ENCODE measurements at places on chromosomes 3 and 15.

DNA sequence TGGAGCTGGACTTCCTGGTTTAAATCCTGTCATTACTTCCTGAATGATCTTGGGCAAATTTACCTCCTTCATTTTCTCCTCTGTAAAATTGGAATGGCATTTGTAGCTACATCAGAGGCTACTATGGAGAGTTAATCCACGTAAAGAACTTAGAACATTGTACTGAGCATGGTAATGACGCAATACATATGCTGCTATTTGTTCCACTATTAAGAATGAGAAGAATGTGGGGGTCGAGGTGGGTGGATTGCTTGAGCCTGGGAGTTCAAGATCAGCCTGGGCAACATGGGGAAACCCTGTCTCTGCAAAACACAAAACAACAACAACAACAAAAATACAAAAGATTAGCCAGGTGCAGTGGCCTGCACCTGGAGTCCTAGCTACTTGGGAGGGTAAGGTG lies 250.6 kb downstream of the RYR3 start:
- no peak for DNase-seq

DNA sequence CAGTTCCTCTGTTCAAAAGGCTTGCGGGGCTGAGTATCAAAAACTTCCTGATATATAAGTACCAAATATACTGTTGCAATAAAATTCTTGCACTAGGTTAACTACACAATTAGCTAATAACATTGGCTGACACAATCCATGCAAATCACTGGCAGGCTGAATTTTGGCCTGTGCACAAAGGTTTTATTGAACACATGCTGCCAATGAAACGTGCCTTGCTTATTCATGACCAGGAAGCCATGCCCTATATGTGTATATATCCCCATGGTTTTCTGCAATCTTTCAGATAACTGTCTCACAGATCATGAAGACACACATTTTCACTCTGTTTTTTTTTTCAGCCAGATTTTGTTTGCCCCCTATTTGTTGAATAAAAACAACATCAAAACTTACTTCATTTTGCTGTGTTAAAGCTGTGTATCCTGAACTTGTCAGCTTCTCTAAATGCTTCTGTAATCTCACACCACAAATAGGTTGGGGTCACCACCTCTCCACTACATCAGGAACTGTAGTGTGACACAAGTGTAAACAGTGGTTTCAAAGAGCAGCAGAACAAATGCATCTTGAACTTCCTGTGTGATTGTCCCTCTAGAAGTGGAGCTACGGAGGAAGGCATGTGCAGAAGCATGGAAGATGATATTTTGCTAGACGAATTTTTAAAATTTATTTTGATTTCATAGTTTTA lies 920.7 kb upstream of the NR2F2 start:
- DNase-seq: no peak

- no peak for DNase-seq
These were observed 73.3 kb upstream of the PYGO1 start for GRCh38 chr15:55661428-55661827.

DNA sequence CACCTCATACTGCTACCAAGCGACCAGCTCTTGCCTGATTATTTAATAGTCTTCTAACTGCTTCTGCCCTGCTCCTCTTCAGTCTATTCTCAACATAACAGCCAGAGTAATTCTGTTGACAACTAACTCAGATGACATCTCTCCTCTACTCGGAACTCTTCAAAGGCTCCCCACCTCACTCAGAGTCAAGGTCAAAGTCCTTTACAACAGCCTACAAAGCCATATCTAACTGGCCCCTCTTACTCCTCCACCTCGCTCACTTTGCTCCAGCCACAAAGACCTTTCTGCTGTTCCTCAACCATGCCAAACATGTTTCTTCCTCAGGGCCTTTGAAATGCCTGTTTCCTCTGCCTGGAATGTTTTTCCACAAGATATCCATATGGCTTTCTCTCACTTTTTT lies 43.6 kb downstream of the PIK3R4 start:
- DNase-seq: no peak

- DNase-seq: no peak
These were observed 2.0 kb downstream of the AP2M1 start for GRCh38 chr3:184176377-184177330.

DNA sequence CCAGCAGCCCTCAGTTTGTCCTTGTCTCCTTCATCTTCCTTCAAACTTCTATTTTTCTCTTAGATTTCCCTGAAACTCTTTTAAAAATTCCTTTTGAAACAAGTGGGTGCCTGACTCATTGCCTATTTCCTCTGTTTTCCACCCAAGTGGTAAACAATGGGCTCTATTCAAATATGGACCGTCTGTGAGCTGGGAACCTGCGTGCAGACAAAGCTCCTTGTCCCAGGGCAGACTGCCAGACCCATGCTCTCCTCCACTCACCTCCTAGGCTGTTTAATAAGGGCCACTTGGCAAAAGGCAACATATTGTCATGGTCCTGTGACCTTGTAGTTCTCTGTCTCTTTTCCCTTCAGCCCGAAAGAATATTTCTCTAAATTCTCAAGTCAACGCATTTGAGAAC lies 332.7 kb upstream of the THBS1 start:
- DNase-seq: no peak

DNA sequence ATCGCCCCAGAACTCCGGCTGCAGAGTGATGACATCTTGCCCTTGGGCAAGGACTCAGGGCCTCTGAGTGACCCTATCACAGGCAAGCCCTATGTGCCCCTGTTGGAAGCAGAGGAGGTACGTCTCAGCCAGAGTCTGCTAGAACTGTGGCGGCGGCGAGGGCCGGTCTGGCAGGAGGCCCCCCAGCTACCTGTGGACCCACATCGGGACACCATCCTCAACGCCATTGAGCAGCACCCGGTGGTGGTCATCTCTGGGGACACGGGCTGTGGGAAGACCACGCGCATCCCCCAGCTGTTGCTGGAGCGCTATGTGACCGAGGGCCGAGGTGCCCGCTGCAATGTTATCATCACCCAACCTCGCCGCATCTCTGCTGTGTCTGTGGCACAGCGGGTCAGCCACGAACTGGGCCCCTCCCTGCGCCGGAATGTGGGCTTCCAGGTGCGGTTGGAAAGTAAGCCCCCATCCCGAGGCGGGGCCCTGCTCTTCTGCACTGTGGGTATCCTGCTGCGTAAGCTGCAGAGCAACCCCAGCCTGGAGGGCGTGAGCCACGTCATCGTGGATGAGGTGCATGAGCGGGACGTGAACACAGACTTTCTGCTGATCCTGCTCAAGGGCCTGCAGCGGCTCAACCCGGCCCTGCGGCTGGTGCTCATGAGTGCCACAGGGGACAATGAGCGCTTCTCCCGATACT lies 43.4 kb downstream of the DHX30 start:
- no peak for DNase-seq

DNA sequence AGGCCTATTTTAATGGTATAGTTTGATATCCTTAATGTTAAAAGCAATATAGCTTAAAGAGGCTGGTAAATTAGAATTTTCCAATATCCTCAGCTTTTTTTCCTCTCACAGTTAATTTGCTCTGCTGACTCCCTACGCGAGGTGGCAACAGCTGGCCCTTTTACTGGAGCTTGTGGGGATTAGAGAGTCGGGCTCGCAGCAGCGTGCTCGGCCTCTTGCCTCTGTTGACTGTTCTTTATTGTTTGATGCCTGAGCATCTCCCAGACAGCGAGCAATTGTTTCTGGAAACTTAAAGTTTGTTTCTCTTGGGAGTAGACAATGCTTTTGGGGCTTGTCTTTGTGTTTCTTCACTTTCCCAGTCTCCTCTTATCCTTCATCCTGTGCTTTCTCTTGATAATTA lies 80.8 kb downstream of the OPA1 start:
- DNase-seq: no peak

DNA sequence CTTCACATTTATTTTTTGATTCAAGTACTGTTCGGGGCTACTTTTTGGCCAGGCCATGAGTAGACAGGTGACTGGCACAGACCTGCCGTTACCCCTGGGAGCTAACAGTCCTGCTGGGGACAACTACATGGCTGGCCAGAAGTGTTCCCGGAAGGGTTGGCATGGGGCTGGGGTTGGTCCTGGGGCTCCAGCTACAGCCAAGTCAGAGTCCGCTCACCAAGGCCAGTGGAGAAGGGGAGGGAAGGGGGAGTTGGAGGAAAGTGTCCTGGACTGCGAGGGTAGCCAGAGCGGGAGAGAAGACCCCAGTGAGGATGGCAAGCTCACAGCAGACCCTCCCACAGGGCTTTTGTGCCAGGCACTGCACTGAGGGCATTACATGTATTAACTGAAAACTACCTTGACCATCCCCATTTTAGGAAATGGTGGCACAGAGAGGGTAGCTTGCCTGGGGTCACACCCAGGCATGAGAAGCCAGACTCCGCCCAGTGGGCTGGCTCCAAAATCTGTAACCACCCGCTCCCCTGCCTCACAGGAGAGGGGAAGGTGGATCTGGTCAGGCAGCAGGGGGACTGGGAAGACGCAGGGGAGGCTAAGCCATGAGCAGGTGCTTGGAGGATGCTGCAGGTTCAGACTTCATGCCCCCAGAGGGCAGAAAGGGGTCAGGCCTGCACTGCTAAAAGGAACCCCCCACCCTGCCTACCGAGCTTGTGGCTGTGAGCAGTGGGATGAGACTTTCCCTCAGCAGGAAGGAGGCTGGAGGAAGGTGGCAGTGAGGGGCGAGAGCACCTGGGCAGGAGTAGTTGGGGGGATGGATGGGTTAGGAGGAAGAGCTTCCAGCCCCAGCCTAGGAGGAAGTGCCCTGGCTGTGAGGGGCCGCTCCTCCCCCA lies 38.3 kb upstream of the ESYT3 start:
- no peak for DNase-seq

GRCh38 chr3:80734483-80734882 lies 966.7 kb upstream of the ROBO1 start:
- no peak for DNase-seq

DNA sequence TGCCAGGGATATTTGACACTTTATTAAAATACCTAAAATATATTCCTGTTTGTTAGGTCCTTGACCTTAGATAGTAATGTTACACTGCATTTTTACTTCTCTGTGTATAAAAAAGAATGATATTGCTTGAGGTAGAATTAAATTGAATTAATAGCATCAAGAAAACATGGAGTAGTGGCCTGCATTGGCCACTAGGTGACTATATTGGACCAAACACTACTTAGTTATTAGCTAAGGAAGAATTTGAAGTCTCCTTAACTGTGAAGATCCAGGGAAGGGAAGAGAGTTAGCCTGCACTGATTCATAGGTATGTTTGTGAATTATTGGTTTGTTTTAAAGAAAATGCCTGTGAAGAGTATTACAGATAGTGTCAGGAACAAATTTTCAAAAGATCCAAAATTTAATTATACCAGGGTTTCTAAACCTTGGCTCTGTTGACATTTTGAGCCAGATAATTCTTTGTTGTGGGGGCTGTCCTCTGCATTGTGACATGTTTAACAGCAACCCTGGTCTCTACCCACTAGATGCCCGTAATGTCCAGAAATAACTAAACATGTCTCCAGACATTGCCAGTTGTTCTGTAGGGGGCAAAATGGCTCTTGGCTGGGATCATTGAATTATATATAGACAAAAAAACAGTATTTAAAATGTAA lies 103.6 kb upstream of the THSD4 start:
- DNase-seq: no peak

GRCh38 chr3:56904552-56905215 lies 102.9 kb upstream of the ARHGEF3 start:
- DNase-seq: no peak

GRCh38 chr15:80171787-80172186 lies 19.0 kb downstream of the FAH start:
- DNase-seq: no peak

DNA sequence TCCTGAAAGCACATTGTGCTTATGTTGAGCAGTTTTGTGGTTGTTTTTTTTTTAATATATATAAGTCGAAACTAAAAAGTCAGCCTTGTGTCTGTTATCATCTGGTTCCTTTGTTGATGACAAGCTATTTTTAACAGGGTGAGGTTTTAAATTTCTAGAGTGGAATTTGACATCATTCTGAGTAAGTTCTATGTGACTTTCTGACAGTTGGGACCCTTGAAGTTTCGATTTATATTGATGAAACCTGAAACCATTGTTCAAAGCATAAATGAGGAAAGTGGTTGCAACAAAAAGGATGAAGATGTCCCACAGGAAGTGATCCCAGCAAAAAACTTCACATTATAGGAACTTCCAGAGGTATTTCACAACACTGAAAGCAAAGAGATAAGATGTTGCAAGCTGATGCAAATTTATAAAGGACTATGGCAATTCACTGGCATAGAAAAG lies 94.0 kb downstream of the CYP19A1 start:
- no peak for DNase-seq

GRCh38 chr3:14911651-14912050 lies 35.7 kb upstream of the NR2C2 start:
- no peak for DNase-seq

Data from esophagus squamous epithelium (tissue), 5 donors.